M059J (cell line): ENCODE measurements at places on chromosomes 3 and 15. TPM values are rescaled to one million over a fixed set of nuclear protein-coding genes. Genes with fewer than 3 reads are reported as not detected.

DNA sequence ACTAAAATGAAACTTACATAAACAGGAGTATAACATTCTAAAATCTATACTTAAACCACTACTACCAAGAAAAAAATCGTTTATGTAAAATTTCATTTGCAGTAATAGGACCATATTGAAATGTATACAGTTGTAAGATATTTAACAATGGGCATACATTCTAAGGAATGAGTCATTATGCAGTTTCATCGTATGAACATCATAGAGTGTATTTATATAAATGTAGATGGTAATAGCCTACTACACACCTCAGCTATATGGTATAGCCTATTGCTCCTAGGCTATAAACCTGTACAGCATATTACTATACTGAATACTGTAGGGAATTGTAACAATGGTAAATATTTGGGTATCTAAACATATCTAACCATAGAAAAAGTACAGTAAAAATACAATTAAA is 79.5 kb downstream of the DPH6 start:
- DNase-seq: no peak

DNA sequence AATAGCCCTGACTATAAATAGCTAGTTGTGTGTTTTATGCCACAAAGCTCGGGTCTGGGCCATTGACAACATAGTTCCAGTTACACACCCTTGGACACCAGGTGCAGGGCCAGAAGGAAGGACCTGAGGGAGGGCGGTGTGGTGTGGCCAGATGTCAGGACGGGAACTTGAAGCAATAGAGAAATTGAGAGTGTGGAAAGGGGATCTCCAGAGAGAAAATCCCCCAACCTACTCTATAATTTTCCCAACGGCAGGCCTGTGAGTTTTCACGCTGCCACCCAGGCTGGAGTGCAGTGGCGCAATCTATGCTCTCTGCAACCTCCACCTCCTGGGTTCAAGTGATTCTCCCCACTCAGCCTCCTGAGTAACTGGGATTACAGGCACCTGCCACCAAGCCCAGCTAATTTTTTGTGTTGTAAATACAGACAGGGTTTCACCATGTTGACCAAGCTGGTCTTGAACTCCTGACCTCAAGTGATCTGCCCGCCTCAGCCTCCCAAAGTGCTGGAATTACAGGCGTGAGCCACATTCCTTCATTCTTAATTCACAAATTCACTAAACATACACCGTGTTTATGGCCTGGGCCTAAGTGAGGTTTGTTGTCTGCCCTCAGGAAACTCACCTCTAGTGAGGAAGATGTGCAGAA is 70.8 kb upstream of the KLF13 start:
- no peak for DNase-seq

- peak; percentile 61 for DNase-seq
Measured at GRCh38 chr3:177195242-177195991, 1.9 kb downstream of the TBL1XR1 start.

The CAPN3 gene
- 0.34 TPM in 1 of 2 replicates, not detected in the other for total RNA-seq
